Renal cortical epithelial cell (primary cell): ENCODE measurements at places on chromosomes 11 and 22. TPM values are rescaled to one million over a fixed set of nuclear protein-coding genes. Genes with fewer than 3 reads are reported as not detected.

The LYVE1 gene
- 0.05 and 0.17 TPM in 2 replicates for total RNA-seq

The MS4A6E gene
- total RNA-seq: not detected in 2 replicates

The SMIM35 gene
- total RNA-seq: not detected in 2 replicates

The RIN1 gene
- 5.9 and 7.4 TPM in 2 replicates for total RNA-seq

The MRGPRF gene
- 0.10 TPM in 1 of 2 replicates, not detected in the other for total RNA-seq

The UPK3A gene
- total RNA-seq: not detected in 2 replicates

The SLC17A6 gene
- total RNA-seq: not detected in 2 replicates

The PDE2A gene
- total RNA-seq: 0.50 and 1.9 TPM in 2 replicates

The H19 gene
- total RNA-seq: 0.55 TPM in 1 of 2 replicates, not detected in the other

The BEST1 gene
- 1.1 and 1.4 TPM in 2 replicates for total RNA-seq

The MMP27 gene
- total RNA-seq: not detected in 2 replicates

The KBTBD4 gene
- 28.1 and 31.7 TPM in 2 replicates for total RNA-seq

The ROBO4 gene
- 0.85 and 4.2 TPM in 2 replicates for total RNA-seq

The CLDN5 gene
- 1.3 and 1.9 TPM in 2 replicates for total RNA-seq

The TENM4 gene
- 59.6 and 306 TPM in 2 replicates for total RNA-seq

The DPAGT1 gene
- 22.1 and 42.9 TPM in 2 replicates for total RNA-seq

The FAM76B gene
- total RNA-seq: 21.2 and 40.2 TPM in 2 replicates

The DYNC2H1 gene
- total RNA-seq: 10.8 and 43.2 TPM in 2 replicates

The CCDC87 gene
- 0.35 and 0.80 TPM in 2 replicates for total RNA-seq

The SOX10 gene
- total RNA-seq: not detected in 2 replicates

The LRRN4CL gene
- total RNA-seq: 0.17 and 0.25 TPM in 2 replicates

The CD3E gene
- total RNA-seq: not detected in 2 replicates

The MS4A4E gene
- total RNA-seq: not detected in 2 replicates

The SGSM1 gene
- total RNA-seq: not detected in 2 replicates

The C11orf42 gene
- total RNA-seq: not detected in 2 replicates

The CDC45 gene
- 0.70 and 19.3 TPM in 2 replicates for total RNA-seq

The OR6X1 gene
- not detected in 2 replicates for total RNA-seq

The OR5AP2 gene
- total RNA-seq: not detected in 2 replicates

The CTSW gene
- total RNA-seq: 0.35 TPM in 1 of 2 replicates, not detected in the other

The FXYD2 gene
- 361 and 706 TPM in 2 replicates for total RNA-seq

The GRK3 gene
- 0.87 and 2.4 TPM in 2 replicates for total RNA-seq

The OR51B4 gene
- total RNA-seq: not detected in 2 replicates

The MMP11 gene
- 8.4 and 12.3 TPM in 2 replicates for total RNA-seq

The CRYBB1 gene
- not detected in 2 replicates for total RNA-seq
